ENCODE measurements at places on chromosomes 2 and 18.

DNA sequence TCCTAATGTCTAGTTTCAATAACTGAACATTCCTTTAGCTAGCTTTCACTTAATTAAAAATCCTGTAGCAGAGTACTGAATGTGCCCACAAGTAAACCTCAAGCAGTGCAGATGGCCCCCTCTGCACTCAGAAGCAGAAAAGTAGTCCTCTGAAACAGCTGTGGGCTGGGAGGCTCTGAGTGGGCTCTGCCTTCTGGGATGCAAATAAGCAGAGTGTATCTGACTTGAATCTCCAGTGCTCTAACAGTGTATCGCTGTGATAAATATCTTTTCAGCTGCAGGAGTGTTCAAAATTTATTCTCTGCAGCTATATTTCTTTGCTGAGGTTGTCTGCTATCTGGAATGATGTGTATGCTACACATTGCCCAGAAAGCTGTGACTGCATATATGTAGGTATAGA lies 44.8 kb upstream of the SYT4 start:
- DNase-seq = no peak

GRCh38 chr2:15906778-15907177 lies 33.6 kb upstream of the MYCN start:
- no peak for DNase-seq

- no peak for DNase-seq
Measured at GRCh38 chr2:48534781-48535180, 4.8 kb downstream of the STON1 start.

DNA sequence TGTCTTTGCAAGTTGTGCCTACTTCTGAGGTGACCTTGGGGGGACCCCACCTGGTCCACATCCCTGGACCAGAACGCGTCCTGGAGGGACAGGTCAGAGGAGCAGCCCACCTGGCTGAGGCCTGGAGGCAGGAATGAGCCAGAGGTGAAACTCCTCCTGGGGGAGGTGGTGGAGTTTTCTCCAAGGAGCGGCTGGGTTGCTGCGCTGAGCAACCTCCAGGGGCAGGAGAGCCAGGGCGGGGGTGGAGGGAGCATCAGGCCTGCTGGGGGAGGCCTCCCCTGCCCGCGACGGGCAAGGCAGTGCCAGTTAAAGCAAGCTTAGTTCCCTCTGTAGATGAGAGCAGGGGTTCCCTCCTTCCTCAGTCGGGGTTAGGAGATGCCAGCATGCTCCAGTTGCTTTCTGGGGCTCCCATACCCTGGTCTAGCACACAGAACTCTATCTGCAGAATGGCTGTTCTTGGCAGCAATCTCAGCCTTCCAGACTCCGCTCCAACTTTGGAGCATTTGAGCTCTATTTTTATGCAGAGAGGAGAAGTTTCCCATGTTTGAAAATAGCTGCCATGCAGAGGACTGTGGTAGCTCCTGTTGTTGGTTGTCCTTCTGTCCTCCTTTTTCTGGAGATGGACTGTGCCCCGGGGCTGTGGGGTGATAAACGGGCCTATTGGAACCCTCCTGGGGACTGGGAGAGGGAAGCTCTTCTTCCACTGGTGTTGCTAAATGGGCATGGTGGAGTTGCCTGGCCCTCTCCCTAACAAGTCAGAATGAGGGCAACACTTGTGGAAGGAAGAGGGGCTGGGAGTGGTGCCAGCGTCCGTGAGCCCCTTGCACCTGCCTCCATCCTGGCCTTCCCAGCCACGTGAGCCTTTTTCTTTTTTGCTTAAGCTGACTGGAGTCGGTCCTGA lies 39.1 kb downstream of the B3GNT2 start:
- no peak for DNase-seq

GRCh38 chr2:172836347-172836821 lies 100.7 kb downstream of the RAPGEF4 start:
- DNase-seq = no peak

- no peak for DNase-seq
Measured at GRCh38 chr18:34511435-34511834, 198.7 kb upstream of the DTNA start.

DNA sequence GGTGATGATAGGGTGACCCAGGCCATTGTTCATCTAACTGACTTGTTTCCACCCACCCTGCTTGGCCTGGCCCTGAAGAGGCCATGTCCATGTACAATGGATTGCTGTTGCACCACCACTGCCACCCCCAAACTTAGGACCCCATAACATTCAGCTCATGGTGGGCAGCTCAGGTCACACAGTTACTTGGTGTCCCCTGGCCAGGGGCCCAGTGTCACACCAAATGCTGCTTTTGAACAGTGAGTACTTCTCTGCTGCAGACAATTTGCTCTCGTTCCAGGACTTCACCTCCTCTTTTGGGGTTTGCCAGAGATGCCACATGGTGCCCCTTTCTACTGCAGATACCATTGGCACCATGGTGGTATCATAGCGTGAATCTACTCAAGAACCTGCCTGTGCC lies 11.7 kb downstream of the MAB21L4 start:
- DNase-seq = no peak

DNA sequence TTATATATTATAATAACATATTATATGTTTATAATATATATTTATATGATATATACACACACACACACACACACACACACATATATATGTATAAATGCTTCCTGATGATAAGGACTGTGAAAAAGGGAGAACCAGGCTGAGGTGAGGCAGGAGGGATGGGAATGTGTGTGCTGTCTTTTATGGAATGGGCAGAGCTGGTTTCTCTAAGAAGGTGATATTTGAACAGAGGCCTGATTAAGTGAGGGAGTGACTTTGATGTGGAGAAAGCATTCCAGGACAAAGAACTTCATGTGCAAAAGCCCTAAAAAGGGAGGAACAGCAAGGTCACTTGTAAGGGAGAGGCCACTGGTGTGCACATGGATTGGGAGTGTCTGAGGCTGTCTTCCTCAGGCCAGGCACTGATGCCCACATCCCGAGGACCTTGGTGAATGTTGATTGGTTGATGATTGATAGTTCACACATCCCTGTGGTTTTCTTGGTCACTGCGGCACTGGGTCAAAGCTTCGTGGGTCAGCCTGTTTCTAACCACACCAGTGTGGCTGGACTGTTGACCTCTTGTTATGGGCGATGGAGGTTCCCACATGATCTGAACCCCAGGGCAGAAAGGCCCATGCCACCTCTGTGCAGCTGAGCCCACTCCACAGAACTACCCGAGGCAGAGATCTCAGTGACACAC lies 196.9 kb downstream of the MYCN start:
- DNase-seq = no peak

- DNase-seq = no peak
Measured at GRCh38 chr2:43438858-43439655, 156.8 kb downstream of the THADA start.

GRCh38 chr2:9508931-9509330 lies 34.6 kb downstream of the IAH1 start:
- no peak for DNase-seq
